CD8-positive, alpha-beta T cell (primary cell): ENCODE measurements at places on chromosomes 6 and 20. TPM values are rescaled to one million over a fixed set of nuclear protein-coding genes. Genes with fewer than 3 reads are reported as not detected.

Gene TSPO2
- total RNA-seq = not detected

Gene KCNS1
- total RNA-seq = not detected

Gene MATN4
- not detected for total RNA-seq

Gene LRRC73
- total RNA-seq = 0.56 TPM

Gene CFAP61
- not detected for total RNA-seq

Gene BFSP1
- 0.31 TPM for total RNA-seq

Gene ECI2
- total RNA-seq = 27.2 TPM

Gene KIFC1
- total RNA-seq = 1.6 TPM

Gene LAMA4
- not detected for total RNA-seq
